Activated CD4-positive, alpha-beta T cell treated with anti-CD3 and anti-CD28 coated beads, Interleukin-2, amount 50 U/mL, for 24 hours (primary cell): ENCODE measurements at places on chromosomes 1 and 21.

- no peak for DNase-seq
These were observed 219.5 kb downstream of the ZP4 start for GRCh38 chr1:237671262-237671661.

- DNase-seq, result no peak
These were observed 8.3 kb downstream of the SHISA4 start for GRCh38 chr1:201896951-201897391.

GRCh38 chr1:43275826-43276620 lies 6.2 kb downstream of the TMEM125 start:
- DNase-seq, result no peak

GRCh38 chr1:8307628-8308027 lies 10.3 kb upstream of the SLC45A1 start:
- DNase-seq, result no peak

DNA sequence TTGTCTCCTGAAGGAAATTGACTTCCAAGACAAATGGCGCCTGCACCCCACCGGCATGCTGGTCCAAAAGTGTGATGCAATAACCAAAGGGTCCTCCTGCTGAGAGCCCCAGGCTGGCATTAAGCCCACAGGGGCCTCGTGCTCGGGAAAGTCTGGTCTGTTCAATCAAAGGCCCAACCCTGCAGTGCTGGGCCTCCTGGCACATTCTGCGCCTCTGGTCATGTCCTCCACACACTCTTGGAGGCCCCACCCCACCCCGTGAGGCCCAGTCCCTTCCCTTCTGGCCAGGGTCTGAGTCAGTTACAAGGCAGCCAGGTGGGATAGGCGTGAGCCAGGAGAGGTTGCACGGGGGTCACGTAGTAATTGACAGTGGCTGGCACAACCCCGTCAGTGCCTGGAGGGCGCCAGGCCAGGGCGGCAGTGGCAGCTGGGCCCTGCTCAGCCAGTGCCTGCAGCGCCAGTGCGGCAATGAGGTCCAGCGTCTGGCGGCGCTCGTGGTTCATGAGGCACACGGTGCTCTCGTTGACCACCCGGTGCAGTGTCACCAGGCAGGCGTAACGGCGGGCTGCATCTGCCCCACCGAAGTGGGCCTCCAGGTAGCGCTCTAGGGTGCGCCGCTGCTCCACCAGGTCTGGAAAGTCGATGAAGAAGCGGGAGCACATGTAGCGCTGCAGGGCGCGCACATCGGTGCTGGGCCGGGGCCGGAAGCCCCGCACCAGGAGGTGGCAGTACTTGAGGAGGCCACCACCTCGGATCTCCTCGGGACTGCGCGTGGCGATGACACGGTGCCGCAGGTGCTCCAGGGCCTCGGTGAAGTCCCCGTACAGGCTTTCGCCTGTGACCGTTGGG lies 6.8 kb downstream of the TENT5B start:
- DNase-seq, result no peak

DNA sequence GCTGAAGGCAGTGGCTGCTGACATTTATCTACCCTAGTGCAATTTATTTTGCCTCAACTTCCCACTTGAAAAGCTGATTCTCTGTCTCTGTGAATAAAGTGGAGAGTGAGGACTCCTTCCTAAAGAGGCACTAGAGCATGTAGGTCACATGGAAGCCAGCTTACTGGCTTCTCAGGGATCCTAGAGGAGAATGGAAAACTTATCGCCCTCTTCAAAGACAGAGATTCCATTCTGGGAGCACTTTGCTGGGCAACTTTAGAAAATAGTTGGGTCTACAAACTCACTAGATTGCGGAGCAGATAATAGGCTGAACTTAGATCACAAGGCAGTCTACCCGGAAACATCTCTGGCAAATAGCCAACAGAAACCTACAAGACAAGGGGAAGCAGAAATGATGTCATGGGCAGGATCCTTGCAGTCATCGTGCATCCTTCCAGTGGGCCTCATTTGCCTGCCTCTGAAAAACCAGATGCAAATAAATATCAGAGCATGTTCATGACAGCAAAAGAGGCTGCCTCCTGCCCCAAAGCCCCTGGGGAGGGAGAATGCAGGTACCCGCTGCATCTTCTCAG lies 104.8 kb upstream of the BARHL2 start:
- DNase-seq, result no peak

- DNase-seq, result no peak
These were observed 7.0 kb upstream of the PSEN2 start for GRCh38 chr1:226863446-226863845.

DNA sequence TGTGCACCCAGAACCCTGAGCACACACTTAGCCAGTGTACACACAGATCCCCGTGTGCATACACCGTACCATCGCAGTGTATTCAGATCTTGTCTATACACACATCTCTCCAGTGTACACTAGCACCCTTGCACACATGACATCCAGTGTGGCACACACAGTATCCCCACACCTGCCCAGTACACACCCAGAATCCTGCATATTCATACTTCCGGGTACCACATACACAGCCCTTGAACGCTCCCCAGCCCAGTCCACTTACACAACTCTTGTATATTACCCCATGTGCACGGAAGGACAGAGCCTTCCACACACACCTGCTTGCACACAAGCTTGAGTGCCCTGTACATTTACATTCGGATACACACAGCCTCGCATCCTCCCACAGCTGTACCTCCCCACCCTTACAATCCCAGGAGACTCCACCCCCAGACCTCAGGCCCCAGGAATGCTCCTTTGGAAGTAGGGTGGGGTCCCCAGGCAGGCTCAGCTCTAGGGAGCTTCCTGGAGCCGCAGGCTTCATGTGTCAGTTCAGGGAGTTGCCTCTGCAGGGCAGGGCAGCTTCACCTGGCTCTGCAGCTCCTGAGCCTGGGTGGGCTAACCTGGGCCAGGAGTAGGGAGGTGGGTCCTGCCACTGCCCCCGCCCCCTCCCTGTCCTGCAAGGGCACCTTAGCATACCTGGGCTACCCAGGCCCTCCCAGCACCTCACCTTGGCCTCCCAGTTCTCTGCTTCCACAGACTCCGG lies 46.2 kb downstream of the AHDC1 start:
- no peak for DNase-seq

- DNase-seq, result no peak
These were observed 71.8 kb downstream of the EPHB2 start for GRCh38 chr1:22782406-22782805.

- DNase-seq, result no peak
These were observed 67.3 kb upstream of the OLIG2 start for GRCh38 chr21:32958288-32959002.
